ENCODE measurements at places on chromosomes 6 and 20. TPM values are rescaled to one million over a fixed set of nuclear protein-coding genes. Genes with fewer than 3 reads are reported as not detected.

- no peak for DNase-seq
Measured at GRCh38 chr6:14661691-14662090, 544.1 kb downstream of the CD83 start.

DNA sequence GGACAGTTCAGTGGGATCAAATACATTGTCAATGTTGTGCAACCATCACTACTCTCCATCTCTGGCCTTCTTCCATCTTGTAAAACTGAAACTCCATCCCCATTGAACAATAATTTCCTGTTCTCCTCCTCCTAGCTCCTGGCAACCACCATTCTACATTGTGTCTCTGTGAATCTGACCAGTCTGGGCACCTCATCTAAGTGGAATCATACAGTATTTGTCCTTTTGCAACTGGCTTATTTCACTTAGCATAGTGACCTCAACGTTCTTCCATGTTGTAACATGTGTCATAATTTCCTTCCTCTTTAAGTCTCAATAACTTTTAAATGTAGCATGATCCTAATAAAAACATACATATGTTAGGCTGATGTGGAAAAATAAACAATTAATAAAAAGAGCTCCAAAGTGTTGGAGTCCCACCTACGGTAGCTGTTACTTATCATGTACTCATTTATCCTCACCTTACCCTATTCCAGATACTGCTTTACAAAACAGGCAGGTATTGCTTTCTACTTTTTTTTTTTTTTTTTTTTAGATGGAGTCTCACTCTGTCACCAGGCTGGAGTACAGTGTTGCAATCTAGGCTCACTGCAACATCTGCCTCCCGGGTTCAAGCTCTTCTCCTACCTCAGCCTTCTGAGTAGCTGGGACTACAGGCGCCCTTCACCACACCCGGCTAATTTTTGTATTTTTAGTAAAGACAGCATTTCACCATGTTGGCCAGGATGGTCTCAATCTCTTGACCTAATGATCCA, 91.9 kb downstream of the TNFAIP3 start:
- no peak for DNase-seq

- no peak for DNase-seq
Measured at GRCh38 chr20:12410783-12411182, 493.1 kb downstream of the BTBD3 start.

- no peak for DNase-seq
Measured at GRCh38 chr6:3778701-3779573, 27.4 kb upstream of the PXDC1 start.

- no peak for DNase-seq
Measured at GRCh38 chr6:137685798-137686375, 181.2 kb upstream of the TNFAIP3 start.

DNA sequence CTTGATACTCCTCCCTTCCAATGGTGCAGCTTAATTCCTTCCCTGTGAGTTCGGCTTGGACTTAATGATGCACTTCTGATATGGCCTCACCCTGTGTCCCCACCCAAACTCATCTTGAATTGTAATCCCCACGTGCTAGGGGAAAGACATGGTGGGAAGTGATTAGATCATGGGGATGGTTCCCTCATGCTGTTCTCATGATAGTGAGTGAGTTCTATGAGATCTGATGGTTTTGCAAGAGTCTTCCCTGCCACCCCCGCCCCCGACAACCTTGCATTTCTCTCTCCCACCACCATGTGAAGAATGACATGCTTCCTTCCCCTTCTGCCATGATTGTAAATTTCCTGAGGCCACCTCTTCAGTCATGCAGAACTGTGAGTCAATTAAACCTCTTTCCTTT, 50.3 kb upstream of the HLA-G start:
- no peak for DNase-seq

DNA sequence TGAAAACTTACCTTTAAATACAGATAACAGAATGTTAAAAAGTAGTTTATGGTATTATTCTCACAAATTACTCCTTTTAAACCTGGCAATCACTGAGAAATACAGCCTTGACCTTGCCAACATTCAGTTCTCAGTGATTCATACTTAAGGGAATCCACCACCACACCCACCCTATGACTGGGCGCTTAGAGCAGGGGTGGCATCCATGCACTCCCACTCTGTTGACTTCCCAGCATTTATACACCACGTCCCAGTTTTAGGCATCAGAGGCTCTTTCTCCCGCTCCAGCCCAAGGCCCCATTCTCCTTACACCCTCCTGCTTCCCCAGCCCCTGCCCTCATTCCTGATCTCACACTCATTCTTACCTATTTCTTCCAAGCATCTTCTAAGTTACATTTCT, 16.3 kb downstream of the TRAF3IP2 start:
- no peak for DNase-seq

- no peak for DNase-seq
Measured at GRCh38 chr20:59138114-59138748, 25.4 kb upstream of the ZNF831 start.

MAD2L1BP gene
- polyA plus RNA-seq: 23.8 TPM

DNA sequence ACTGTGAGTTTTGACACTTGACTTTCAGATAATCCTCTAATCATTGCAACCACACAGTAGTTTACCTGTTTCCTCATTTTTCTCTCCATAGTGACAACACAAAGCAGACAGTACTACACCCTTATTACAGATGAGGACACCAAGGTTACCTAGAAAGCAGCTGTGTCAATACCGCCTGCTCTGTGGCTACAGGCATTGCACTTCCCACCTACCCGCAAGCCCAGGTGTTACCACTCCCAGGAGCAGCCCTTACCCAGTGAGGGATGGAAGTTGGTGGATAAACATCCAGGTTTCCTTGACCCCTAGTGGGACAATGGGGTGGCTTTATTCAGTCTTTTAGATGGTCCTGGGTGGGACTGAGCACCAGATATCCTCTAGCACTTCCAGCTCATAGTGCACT, 503.6 kb downstream of the PTPRT start:
- DNase-seq: no peak

DNA sequence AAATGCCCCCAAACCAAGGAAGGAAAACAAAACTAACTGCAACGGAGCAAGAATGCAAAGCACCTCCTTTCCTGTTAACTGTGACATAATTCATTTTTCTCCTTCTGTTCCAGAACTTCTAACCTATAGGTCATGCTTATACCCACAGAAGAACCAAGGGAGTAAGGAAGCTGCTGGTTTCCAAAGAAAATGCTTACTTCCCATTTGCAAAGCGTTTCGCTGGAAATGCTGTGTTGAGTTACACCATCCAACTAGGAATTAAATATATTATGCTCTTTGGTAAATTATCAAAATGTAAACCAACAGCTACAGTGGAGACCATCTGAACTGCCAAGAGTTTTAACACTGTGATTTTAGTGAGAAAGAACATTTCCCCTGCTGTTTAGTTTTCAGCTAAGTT, 42.9 kb downstream of the ATXN1 start:
- DNase-seq: no peak

- no peak for DNase-seq
Measured at GRCh38 chr20:3577366-3577765, 85.8 kb downstream of the GFRA4 start.

DNA sequence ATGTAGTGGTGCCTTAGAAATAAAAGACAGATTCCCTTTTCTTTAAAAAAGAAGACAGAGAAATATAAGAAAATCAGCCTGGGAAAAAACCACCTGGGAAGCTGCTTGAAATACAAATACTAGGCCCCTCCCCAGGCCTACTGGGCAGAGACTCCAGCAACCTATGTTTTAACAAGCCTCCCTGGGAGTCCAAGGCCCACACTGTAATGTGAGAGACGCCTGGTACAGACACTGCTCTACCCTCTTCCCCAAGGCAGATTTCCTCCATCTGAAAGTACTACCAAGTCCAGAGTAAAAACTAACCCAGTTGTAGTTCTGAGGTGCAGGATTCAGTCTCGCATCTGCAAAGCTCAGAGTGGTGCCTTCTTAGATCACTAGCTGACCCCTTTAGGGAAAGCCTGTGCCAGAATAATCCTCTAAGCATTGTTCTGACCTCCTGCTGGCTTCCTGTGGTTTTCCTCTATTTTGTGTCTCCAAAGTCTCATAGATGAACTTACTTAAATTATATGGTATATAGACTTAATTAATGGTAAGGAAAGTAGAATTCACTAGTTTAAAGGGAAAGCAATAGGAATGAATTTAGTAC, 270.2 kb upstream of the SLC35B3 start:
- no peak for DNase-seq

ISM1 gene
- 23.3 TPM for polyA plus RNA-seq

DNA sequence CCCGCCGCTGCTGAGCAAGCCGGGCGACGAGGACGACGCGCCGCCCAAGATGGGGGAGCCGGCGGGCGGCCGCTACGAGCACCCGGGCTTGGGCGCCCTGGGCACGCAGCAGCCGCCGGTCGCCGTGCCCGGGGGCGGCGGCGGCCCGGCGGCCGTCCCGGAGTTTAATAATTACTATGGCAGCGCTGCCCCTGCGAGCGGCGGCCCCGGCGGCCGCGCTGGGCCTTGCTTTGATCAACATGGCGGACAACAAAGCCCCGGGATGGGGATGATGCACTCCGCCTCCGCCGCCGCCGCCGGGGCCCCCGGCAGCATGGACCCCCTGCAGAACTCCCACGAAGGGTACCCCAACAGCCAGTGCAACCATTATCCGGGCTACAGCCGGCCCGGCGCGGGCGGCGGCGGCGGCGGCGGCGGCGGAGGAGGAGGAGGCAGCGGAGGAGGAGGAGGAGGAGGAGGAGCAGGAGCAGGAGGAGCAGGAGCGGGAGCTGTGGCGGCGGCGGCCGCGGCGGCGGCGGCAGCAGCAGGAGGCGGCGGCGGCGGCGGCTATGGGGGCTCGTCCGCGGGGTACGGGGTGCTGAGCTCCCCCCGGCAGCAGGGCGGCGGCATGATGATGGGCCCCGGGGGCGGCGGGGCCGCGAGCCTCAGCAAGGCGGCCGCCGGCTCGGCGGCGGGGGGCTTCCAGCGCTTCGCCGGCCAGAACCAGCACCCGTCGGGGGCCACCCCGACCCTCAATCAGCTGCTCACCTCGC, 1.5 kb downstream of the ARID1B start:
- DNase-seq: peak; percentile 59

DNA sequence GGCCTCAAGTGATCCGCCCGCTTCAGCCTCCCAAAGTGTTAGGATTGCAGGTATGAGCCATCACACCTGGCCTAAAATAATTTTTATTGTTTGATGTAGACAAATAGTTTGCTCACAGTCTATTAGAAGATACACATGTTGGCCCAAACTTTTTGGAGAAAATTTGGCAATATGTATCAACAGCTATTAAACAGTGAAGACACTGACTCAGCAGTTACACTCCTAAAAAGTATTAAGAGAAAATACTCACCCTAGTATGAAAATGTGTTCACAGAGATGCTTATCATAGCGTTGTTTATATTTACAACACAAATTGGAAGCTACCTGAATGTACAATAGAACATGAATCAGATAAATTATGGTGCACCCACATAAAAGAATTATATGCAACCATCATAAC, 173.1 kb downstream of the WDR27 start:
- no peak for DNase-seq

DNA sequence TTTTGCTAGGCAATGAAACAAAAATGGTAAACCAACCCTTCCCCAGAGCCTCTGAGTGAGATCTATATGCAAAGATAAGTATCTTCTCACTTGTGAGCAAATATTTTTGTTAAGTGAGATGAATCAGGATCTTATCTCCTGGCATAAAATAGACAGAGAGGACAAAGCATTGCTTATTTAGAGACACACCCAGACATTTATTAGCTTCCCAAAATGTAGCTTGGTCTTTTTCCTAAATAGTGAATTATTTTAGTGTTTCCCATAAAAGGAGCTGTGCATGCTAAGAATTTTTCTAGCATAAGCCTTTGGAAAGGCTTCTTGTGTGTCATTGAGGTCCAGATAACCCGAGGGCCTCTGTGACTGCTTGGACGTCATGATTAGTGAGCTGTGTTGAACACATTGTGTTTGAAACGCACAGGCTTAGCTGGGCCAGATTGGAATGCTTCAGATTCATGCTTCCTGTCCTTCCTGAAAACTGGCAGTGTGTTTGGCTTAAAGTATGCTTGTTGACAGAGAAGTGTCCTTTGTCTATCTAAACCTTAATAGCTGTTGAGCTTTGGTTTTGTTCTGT, 16.5 kb downstream of the MTHFD1L start:
- DNase-seq: no peak

DNA sequence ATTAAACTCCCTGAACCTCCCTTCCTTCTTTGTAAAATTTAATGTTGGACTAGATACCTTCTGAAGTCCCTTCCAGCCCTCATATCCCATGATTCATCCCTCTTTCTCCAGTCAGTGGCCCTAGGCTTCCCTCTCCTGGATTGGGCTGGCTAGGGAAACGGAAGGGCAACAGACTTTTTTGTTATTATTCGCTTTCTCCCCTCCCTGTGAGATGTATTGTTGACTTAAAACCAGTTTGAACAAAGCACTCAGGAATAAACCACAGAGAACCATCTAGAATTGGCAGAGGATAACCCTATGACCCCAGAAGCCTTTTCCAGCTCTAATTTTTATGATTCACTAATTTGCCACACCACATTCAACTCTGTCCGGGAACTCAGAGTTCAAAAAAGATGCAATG, 239.7 kb upstream of the SUPT3H start:
- no peak for DNase-seq

TRIM40 gene
- polyA plus RNA-seq: 0.08 TPM

- DNase-seq: peak; percentile 89
Measured at GRCh38 chr6:130981409-130981808, 81.6 kb downstream of the EPB41L2 start.

DNA sequence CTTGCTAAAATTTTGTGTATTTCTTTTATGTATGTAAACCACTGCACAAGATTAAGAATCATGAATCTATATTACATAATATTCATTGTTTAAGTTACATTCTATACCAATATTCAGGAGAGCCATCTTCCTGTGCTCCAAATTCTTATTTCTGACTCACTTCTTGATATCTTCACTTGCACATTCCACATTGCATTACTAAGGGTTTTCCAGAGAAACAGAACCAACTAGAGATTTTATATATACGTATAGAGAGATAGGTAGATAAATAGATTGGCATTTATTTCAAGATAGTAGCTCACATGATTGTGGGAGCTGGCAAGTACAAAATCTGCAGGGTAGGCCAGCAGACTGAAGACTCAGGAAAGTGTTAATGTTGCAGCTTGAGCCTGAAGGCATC, 222.2 kb upstream of the PRSS16 start:
- DNase-seq: no peak

ZBP1 gene
- polyA plus RNA-seq: 0.13 TPM

DNA sequence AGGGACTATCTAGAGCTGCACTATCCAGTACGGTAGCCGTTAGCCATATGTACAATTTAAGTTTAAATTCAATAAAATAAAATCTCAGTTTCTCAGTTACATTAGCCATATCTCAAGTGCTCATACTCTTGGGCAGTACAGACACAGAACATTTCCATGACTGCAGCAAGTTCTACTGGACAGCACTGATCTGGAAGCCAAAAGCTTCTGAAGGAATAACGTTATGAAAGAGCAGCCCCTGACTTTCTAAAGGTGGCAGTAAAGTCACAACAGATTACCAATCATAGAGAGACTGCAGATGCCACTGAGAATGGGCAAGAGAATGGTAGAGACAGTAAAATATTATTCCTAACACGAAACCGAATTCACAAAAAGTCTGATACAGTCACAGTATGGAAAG, 36.8 kb downstream of the NDRG3 start:
- no peak for DNase-seq

- DNase-seq: no peak
Measured at GRCh38 chr6:17519120-17519519, 81.0 kb upstream of the FAM8A1 start.

Data from right lung (tissue), 10 donors.